ENCODE measurements at places on chromosomes 13 and 19.

DNA sequence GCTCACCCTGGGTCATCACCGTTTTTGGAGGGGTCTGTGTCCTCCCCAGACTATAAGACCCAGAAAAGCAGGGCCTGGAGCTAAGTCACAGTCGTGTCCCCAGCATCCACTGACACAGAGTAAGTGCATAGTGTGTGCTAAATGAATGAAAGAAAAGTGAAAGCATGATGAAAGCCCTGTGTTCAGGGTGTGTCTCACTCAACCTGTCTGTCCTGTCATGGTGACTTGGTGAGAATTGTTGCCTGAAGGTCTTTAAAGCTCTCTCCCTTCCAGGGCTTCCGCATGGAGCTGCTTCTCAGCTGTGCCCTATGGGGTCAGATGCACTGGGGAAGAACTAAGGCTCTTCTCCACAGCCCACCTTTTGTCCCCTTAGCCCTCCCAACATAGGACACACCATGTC, 20.5 kb upstream of the IGFL1 start:
- DNase-seq = no peak

GRCh38 chr19:4456476-4456842, 1.1 kb downstream of the UBXN6 start:
- DNase-seq = no peak

DNA sequence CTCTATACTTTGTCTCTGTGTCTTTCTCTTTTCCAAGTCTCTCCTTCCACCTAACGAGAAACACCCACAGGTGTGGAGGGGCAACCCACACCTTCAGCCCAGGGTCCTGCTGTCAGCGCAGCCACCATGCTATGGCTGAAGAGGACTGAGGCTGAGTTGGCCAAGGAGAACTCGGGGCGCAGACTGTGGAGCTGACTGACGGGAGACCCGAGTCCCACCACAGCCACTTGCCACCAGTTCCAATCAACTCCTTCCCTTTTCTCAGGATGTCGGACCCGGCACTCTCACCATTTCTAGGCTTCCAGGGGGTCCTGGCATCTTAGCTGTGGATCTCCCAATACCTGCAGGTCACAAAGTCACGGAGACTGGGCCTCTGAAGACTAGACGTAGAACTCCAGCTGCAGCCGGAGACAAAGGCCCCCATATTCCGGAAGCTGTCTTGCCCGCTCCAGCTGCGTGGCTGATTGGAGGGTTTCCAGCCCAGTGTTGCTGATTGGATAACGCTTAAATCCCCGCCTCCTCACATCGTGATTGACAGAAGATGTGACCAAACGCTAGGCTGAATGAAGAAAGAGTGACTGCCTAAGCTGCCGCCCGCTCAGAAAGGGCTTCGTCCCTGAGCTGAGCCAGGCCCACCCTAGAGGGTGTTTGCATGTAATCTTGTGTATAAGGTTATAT, 63.6 kb downstream of the ZNF429 start:
- DNase-seq = no peak

GRCh38 chr13:101535192-101535746, 82.8 kb downstream of the ITGBL1 start:
- DNase-seq = no peak

DNA sequence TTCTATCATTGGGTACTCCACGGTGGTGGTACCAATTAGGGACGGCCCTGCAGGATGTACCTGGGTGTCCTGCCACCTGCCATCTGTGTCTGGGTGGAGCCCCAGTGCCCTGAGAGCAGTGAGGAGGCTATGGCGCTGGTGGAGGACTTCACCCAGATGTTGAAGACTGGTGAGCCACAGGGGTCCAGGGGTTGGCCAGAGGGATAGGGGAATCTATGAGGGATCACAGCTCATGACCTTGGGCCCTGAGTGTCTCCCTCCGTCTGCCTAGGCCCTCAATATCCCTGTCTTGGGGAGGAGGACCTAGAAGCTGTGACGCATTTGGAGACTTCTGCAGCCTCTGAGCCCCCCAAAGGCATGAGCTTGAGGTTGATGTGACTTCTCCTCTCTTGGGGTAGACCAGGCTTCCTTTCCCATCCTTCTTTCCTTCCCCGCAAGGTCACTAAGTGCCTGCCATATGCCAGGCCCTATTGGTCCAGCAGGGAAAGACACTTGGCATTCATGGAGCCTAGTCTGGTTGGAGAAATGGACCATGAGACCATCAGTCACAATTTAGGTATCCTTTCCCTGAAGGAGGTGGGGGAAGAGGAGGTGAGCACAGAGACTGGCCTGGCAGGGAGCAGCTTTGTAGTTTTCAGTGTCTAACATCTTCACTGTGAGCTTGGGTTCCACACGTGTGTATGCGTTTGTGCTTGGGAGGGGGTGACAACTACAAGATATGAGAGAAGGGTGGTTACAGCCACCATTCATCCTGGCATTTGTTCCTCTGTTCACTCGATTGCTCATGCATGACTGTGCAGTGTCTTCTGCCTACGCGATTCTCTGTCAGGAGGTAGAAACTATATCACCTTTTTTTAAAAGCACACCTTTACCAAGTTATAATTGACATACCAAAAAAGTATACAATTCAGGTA, 5.1 kb upstream of the MZF1 start:
- DNase-seq = no peak

GRCh38 chr19:3664879-3665642, 35.2 kb downstream of the PIP5K1C start:
- no peak for DNase-seq

GRCh38 chr19:45403272-45403671, 1.6 kb downstream of the PPP1R13L start:
- no peak for DNase-seq

DNA sequence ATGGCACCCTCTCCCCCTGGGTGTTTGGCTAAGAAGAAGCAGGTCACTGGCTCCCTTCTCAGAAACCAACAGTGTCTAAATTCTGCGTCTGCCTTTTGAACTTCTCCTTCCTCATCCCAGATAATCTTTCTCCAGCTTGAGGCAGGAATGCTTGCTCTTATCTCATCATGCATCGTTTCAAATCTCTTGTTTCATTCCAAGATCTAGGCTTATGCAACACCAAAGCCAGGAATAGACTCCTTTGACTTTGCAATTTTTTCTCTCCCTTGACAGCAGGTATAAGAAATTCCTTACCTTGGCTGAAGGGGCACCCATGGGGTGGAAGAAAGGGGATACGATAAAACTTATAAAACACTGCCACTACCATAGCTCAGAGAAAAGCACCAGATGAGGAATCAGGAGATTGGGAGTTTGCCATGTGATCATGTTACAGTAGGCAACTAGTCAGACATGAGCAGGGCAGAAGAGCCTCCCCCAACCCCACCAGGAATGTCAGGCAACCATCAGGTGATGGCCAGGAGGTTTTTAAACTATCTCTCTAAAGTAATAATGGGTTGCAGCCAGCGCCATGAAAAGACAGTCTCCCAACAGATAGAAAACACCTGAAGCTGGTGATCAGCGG, 498.9 kb downstream of the KLF12 start:
- no peak for DNase-seq

DNA sequence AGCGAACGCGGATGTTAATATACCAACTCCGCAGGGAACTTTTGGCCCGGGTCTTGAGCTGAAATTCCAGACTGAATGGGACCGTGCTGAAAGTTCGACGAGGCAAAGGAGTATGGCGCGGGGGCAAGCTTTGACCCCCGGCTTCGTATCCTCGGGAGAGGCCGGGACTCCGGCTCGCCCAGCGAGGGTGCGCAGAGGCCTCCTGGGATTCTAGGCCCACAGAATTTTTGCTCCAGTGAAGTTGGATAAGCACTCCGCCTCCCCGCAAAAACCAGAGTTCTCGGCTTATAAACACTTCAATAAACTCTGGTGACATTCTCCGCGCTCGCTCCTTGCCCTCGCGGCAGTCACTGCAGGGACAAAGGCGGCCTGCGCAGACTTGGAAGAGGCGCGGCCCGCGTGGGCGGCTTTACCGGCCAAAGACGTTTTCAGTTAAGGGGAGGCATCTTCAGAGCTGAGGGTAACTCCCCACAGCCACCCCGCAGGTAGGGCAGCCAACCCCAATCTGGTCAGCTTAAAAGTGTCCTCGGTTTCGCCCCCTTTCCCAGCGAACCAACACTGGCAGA, 112.6 kb downstream of the KCNRG start:
- no peak for DNase-seq

- no peak for DNase-seq
These were observed 35.0 kb downstream of the FLT1 start for GRCh38 chr13:28459911-28460310.

- no peak for DNase-seq
These were observed 458.1 kb upstream of the ARGLU1 start for GRCh38 chr13:107025991-107026390.

- no peak for DNase-seq
These were observed 17.4 kb downstream of the PIP5K1C start for GRCh38 chr19:3682741-3683404.

DNA sequence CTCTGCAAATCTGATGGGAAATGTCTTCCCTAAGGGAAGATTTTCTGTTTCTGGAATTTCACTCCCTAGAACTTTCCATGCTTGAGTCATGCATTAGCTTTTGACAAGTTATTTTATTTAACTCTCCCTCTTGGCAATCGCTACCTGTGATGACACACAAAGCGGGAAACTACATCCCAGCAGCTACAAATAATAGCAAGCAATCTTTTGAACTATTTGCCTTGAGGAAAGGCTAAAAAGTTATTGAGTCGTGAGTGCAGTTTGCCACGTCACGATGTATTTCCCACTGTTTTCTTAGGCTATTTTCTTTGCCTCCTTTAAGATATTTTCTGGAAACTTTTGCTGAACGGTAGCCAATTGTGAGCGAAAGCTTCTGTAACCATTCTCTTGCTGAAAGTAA, 353.3 kb upstream of the HTR2A start:
- no peak for DNase-seq

DNA sequence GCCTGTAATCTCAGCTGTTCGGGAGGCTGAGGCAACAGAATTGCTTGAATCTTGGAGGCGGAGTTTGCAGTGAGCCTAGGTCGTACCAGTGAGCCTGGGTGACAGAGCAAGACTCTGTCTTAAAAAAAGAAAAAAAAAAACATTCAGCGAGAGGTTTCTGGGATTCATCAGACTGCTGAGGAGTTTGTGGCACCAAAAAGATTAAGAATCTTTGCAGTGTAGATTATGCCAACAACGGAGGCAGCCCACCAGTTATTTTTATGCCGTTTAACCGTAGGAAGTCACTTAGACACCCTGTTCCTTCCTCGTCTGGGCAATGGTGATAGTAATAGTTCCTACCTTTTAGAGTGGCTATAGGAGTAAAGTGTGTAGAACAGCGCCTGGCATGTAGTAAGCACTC, 2.5 kb downstream of the COX6B1 start:
- no peak for DNase-seq

GRCh38 chr13:74561155-74561554, 427.0 kb upstream of the KLF12 start:
- DNase-seq = no peak

DNA sequence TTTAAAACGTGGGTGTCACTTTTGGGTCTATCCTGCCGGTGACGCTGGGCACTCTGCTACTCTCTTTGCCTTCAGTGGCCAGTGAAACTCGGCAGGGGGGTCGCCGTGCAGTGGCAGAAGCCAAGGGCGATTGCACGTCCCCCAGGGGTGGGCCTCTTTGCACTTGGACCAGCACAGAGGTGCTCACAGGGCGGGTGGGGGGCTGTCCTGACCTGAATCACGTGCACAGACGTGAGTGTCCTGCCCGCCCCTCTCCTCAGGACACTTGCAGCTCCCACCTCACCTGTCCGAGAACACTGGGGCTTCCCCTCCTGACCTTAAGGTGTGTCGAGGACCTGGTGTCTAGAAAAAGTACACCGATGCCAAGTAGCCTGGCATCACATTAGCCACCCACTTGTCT, 16.1 kb downstream of the COL4A1 start:
- DNase-seq = no peak

DNA sequence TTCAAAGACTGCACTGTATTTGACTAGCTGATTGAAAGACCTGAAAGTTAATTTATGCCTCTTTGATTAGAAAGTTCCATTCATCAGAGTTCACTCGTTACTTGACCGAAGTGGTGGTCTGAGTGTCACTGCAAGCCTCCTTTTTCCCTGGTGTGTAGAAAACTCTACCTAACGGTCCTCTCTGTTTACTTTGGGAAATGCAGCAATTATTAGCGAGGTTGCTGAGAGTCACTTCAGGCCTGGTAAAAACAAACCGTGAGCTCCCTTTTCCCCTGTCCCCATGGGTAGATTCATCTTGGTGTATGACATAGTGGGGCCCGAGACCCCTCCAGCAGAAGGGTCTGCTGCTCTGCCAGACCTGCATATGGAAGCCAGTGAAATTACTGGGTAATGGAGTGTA, 126.8 kb upstream of the RNF113B start:
- DNase-seq = no peak

- DNase-seq = no peak
These were observed 3.9 kb downstream of the TTYH1 start for GRCh38 chr19:54418930-54419800.

DNA sequence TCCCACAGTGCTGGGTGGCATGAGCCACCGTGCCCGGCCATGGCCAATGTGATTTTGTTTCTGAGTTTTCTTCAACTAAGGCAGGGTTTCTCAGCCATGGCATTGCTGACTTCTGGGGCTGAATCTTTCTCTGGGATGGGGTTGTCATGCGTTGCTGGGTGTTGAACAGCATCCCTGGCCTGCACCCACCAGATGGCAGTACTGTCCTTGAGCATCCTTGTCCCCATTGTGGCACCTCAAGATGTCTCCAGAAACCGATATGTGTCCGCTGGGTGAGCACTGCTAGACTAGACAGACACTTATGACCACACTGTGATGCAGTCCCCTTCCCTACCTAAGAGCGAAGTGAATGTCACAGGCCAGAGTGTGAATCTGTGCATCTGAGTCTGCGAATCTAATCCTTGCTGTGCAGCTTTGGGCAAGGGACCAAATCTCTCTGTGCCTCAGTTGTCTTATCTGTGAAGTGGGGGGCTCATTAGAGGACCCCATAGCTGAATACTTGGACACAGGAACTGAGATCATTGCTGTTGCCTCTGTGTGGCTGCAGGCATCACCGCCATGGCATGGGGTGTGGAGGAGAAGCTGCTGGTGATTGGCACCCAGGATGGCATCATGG, 50.3 kb upstream of the SIN3B start:
- no peak for DNase-seq

- DNase-seq = no peak
These were observed 31.1 kb downstream of the OPA3 start for GRCh38 chr19:45553464-45553863.

DNA sequence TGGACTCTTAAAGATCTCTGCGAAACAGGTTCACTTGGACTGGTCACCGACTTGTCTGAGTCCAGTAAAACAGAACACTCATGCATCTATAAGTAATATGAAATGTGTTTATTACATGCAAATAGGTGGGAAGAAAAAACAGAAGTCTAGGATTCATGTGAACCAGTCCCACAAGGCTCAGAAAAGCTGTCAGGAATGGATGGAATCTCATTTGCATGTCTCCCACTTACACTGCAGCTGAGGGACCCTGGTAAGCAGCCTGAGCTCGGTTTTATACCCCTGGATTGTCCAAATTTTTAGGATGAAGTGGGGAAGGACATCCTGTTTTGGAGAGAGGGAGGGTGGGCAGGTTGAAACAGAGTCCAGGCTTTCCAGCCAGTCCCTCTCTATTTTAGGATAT, 1545.1 kb upstream of the PCDH20 start:
- DNase-seq = no peak

DNA sequence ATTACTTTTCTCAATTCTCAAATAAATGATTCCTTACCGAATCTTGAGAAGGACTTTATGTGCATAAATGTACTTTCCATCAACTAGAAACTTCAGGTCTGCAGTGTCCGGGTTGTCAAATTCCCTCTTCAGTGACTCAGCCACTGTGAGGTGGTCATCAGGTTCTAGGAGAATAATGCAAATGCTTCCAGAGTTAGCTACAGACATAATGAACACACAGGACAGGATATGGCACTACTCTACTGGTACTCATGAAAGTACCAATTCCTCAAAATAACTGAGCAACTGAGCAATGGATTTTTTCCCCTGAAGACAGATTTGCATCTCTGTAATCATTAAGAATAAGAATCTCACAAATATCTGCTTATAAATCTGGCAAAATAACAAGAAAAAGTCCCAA, 31.2 kb downstream of the RCBTB2 start:
- DNase-seq = no peak

Measured in NCI-H2081 treated with DMSO at 0.1 percent for 48 hours (cell line).